NCI-H748 treated with DMSO at 0.1 percent for 48 hours (cell line): ENCODE measurements at places on chromosomes 16 and 17.

GRCh38 chr17:67324330-67324729 lies 42.0 kb downstream of the PSMD12 start:
- DNase-seq: no peak

- no peak for DNase-seq
Measured at GRCh38 chr17:79620207-79621038, 9.6 kb upstream of the RBFOX3 start.

GRCh38 chr16:69831212-69832123 lies 69.3 kb downstream of the WWP2 start:
- DNase-seq: no peak

DNA sequence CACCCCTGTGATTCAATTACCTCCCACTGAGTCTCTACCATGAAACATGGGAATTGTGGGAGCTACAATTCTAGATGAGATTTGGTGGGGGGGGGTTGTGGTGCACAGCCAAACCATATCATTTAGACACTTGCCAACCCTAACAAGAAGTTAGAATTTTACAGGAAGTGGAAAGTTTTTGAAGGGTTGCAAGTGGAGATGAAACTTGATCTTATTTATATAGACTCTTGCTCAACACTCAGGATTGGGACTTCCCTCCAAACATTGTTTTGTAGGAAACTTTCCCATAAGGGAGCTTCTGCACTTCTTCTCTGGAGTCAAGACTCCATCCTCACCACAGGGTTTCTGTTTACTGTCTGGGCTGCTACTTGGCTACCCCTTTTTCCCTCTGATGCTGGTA lies 266.7 kb upstream of the CDH11 start:
- no peak for DNase-seq

GRCh38 chr17:2406271-2406902 lies 5.5 kb upstream of the MNT start:
- no peak for DNase-seq

DNA sequence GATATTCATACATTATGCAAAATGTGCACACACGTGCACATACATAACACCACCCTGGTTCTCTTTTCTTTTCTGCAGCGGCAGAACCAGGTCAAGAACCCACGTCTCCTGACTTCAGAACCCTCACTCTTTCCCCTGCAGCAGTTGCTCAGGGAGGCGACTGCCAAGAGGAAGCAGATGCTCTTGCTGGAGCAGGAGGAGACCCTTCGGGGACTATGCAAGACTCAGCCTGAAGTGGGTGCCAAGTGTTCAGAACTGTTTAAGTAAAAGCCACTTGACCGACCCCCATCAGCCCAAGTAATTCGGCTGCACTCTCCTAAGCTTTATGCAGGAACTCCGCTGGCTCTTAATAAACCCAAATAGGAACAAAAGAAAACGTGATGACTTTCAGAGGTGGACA lies 193.8 kb downstream of the SLC39A11 start:
- DNase-seq: no peak

- no peak for DNase-seq
Measured at GRCh38 chr17:43584666-43585102, 38.5 kb upstream of the ETV4 start.

DNA sequence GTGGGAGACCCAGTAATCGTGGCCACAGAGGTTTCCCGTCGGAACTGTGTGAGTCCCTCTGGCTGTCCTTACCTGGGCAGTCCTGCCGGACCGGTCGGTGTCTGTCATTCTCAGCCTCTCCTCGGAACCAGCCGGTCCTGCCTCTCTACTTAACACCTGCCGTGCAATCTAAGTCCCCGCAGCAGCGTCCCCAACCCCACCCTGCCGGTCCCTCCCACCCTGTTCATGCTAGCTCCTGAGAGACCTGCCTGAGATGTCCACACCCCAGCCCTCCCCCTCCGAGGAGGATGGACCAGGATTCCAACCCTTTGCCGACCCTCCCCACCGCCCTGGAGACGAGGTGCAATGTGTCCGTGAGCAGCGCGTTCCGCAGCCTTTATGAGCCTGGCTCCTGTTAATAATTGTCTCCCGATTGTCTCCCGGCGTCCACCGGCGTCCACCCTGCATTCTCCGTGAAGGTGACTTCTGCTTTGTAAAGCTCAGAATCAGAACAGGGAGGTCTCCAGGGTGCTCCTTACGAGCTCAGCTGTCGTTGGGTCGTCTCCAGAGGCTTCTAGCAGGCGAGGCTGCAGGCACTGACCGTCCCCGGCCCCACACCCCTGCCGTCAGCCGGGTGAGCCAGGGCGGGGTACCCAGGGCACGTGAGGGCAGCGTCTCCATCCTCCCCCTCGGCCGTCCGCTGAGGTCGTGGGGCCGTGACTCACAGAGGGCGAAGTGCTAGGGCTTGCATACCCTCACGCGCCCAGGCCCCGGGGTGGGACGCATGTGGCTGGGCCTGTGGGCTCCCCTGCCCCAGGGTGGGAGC lies 10.1 kb downstream of the METRNL start:
- DNase-seq: no peak
